Gastrocnemius medialis (tissue), 4 donors: ENCODE measurements at places on chromosomes 4 and X. TPM values are rescaled to one million over a fixed set of nuclear protein-coding genes. Genes with fewer than 3 reads are reported as not detected.

FAM133A gene
- not detected for total RNA-seq

PDGFC gene
- 10.7 TPM for total RNA-seq

SYTL5 gene
- total RNA-seq, result not detected

CD99 gene
- 135 TPM for total RNA-seq

THAP9 gene
- total RNA-seq, result 7.9 TPM

ARHGEF38 gene
- not detected for total RNA-seq

HPRT1 gene
- total RNA-seq, result 7.0 TPM

ASB5 gene
- 48.7 TPM for total RNA-seq

TMEM150C gene
- total RNA-seq, result 13.5 TPM

TRIM61 gene
- total RNA-seq, result not detected

SLC16A2 gene
- total RNA-seq, result 2.4 TPM

RTL3 gene
- total RNA-seq, result not detected

- DNase-seq, result no peak
These were observed 59.3 kb downstream of the SHROOM2 start for GRCh38 chrX:9845578-9845952.

GRCh38 chr4:88158489-88159228, at the start of gene ABCG2:
Gene ABCG2 (minus strand): TSS chr4:88158639. CDS start chr4:88139995, 18,644 bp downstream.
- DNase-seq, result no peak

DNA sequence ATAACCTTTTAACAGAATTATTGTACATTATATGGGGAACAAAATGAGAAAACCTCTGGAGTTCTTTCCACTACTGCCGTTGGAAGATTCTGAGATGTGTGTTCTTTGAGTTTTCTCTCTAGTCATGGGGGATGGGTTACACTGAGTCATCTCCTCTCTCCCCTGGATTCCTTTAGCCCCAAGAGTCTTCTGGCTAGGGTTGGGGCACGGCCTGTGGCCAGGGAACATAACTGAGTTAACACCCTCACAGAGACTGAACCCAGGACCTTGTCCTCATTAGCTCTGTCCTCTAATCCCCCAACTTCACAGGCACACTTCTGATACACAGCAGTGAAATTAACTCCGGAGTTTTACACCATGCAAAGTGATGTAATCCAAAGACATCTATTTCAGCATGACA, 142.3 kb upstream of the F9 start:
- DNase-seq, result no peak

DNA sequence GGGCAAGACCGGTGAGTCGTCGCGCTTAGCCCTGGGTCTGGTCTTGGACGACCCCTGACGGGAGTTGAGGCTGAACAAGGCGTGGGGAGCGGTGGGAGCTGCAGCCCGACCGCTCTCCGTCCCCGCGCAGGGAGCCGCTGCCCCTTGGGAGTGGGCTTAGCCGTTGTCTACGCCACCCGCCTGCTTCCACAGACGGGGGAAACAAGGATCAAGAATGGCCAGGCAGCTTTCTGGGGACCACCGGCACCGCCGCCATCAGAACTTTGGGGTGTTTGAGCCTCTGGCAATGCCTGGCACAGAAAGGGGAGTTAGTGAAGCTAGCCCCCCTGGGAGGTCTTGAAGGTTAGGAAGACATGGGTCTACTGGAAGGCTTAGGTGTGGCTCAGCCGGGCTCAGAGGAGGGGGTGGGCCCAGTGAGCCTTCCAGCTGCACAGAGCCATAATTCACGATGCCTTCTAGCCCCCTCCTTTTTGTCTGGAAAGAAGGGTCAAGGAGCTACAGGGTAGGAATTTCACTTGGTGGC, 583 bp downstream of the RASL11B start:
- DNase-seq, result no peak

DNA sequence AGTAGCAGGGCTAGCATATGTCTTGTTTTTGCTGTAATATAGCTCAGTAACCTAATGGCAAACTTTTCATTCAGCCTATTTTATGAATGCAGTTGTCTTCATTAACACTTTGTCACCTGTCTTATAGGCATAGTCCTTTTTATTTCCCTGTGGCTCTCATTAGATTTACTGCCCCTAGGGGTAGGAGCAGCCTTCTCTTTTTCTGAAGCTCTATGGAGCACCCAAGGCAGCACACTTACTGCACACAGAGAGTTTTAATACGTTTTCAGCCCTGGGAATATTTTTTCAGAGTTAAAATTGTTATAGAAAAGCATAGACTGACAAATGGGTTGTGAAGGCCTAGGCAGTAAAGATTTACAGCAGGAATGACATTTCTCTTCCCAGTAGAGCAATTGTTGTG, 406.8 kb downstream of the TMA16 start:
- DNase-seq, result no peak

DNA sequence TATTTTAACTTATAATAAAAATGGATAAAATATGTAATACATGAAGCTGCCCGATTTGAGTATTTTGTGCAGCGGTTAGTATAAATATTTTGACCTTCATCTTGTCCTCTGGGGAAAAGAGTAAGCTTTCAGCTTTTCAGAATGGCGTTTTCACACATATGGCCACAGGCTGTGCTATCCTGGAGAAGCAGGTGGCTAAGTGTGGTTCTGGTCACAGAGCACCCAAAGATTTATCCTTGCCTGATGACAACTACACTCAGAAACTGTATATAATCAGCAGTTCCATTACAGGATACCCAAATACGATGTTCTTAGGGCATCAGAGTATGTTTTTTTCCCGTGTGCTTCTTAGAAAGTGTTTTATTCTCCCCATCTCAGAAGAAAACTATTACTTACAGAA, 42.3 kb upstream of the ANK2 start:
- DNase-seq, result no peak

DNA sequence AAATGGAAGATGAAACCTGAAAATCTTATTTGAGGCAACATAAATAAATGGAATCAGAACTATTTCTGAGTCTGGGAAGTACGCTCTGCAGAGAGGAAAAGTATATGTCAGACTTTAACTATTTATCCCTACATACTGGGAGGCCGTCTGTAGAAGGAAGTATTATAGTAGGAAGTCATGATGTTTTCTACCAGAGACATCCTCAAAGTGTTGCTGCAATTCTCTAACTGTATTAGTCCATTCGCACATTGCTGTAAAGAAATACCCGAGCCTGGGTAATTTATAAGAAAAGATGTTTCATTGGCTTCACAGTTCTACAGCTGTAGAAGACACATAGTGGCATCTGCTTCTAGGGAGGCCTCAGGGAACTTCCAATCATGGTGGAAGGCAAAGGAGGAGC, 88.7 kb upstream of the TBL1X start:
- DNase-seq, result no peak

DNA sequence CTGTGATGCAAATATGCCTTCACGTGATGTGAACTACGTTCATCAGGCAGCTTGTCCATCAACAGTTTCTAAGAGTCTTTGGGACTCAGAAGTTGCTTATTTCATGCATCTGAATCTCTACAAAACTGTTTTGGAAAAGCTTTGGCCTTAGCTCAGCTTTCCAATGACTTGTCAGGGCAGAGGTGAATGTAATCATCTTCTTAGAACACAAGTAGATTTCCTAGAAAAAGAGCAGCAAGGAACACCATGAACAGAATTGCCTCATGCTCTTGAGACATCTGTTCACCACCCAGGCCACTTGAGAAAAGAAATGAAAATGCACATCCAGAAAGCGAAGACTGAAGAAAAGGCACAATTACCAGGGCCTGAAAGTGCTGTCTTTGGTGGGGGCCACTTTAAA, 105.8 kb upstream of the PDHA1 start:
- DNase-seq, result no peak

DNA sequence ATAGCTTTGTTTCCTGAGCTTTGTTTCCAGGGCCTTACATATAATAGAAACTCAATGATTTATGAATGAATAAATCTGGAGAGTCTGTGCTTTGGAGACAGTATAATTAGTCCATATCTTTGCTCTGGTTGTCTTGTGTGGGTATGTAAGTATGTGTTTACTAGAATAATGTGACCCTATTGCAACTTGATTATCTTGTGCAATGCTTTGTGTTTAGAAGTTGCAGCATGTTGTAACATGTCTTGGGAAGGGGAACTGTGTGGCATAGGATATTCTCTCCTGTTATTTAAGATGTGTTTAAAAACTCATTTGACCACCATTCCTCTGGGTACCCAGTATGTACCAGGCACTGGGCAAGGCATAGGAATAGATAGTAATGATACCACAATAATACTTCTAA, 6.1 kb downstream of the SPATA18 start:
- no peak for DNase-seq
